ENCODE measurements at places on chromosomes 7 and 10. TPM values are rescaled to one million over a fixed set of nuclear protein-coding genes. Genes with fewer than 3 reads are reported as not detected.

NXPH1 gene
- total RNA-seq: not detected

DNA sequence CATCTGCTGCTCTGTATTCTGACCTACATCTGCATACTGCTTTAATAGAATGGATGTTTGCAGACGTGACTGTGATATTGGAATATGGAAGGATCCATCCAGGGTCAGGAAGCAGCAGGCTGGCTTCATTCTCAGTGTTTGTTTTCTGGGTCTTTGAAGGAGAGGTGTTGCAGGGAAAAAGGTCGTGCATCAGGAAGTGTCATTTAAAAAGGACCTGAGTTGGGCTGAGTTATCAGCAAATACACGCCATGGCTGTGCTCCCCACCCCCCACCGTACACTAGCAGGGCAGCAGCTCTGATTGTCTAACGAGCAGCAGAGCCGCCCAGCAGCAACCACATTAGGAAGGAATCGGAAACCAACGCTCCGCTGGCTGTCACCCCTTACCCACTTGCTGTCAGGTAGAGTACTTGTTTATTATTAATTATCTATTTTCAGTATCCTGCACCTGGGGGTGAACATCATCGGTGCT is 63.1 kb upstream of the STEAP1B start:
- no peak for DNase-seq

- no peak for DNase-seq
These were observed 682.8 kb downstream of the MAGI2 start for GRCh38 chr7:78770422-78771410.

DNA sequence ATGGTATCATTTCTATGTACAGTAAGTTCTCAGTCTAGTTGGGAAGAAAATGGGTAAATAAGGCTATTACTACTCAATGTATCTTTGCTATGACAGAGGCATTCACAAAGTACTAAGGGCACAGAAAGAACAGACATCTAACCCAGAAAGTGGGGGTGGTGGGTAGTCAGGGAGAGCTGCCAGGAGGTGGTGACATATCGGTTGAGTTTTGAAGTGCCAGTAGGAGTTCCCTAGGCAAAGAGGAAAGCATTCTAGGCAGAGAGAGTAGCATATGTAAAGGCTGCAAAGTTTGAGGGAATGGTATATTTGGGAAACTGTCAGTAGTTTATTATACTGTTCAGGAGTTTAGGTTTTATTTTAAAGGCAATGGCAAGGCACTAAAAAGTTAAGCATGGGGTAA is 282.8 kb downstream of the PHTF2 start:
- DNase-seq: no peak

DNA sequence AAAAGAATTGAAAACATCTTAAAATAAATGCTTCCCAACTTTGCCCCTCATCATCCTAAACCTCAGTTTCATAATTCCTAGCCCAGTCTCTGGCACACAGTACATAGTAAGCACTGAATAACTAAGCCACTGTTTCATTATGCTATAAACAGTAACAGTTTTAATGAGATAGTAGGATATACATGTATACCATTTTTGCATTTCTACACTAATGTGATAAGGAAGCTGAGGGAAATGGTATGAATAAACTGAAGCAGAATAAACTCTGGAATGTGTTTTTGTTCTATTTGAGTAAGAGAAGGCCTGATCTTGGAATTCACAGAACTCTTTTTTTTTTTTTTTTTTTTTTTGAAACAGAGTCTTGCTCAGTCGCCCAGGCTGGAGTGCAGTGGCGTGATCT is 8.8 kb downstream of the NAPEPLD start:
- no peak for DNase-seq

- DNase-seq: no peak
These were observed 54.3 kb downstream of the ASB13 start for GRCh38 chr10:5611899-5612680.

GRCh38 chr7:36781011-36781738 is 56.9 kb upstream of the AOAH start:
- DNase-seq: no peak

- no peak for DNase-seq
These were observed 206.1 kb upstream of the NPSR1 start for GRCh38 chr7:34451923-34452322.

GALNT17 gene
- total RNA-seq: 5.0 TPM

AKR1C3 gene
- total RNA-seq: 1.2 TPM

DNA sequence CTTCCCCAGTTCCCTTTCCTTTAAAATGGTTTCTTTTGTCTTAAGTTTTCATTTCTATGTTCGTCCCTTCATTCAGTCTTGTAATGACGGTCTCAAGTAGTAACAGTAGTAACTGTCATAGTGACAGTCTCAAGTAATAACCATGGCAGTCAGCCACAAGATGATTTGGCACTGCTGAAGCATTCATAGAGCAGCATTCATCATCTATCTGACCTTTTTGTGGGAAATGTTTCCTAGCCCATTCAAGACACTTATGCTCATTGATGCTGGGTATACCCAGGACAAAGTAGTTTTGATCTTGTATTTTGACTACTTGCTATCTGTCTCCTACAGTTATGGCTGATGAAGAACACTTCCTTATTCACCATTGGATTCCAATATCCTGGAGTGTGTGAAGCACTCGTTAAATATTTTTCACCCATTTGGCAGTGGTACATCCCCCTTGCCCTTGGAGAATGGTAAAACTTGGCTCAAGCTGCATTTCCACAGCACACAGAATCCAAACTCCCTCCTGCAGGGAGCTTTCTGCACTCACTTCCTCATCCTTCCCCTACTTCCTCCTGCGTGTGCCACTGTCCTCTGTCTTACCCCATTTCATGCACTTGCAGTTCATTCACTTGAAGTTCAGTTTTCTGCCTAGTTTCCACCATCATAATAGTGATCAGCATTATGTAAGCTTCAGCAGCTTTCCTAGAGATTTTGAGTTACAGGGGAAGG is 19.0 kb downstream of the GIMAP4 start:
- DNase-seq: no peak

GRCh38 chr10:89219513-89220218 is 12.5 kb upstream of the CH25H start:
- no peak for DNase-seq

DNA sequence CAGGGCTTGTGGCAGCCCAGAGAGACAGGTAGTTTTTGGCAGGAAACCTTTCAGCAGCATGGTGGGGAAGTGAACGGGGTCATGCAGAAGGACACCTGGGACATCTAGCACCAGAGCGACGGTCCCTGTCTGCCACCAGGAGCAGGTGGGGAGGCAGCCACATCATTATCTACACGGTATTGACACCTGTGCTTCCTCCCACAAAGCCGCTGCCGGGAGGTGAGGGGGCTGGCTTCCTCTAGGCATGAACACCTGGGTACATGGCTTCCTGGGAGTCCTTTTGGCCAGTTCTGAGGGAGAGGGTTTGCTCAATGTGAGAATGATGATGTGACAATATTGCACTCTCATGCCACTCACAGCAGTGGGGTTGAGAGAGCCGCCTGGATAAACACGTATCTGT is 275.2 kb downstream of the ACTR3B start:
- no peak for DNase-seq

FBXO24 gene
- 0.55 TPM for total RNA-seq

- DNase-seq: no peak
These were observed 36.3 kb upstream of the SH2D4B start for GRCh38 chr10:80501381-80501912.

GRCh38 chr7:22980422-22980821 is 33.5 kb downstream of the HYCC1 start:
- DNase-seq: peak; percentile 16

DNA sequence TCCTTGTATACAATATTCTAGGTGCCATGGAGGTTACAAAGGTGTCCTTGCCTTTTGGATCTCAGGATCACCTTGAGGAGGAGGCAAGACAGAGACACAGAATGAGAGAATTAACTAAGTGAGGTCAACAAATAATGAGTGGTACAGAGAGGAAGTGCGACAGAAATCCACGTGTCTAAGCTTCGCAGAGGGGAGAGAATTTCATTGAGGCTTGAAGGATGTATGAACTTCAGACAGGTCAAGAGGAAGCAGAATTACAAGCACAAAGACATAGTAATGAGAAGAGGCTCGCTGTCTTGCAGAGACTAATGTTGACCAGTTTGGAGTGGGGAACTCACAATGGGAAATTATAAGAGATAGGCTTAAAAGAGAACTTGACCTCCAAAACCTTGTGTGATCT is 308.7 kb downstream of the FRMD4A start:
- DNase-seq: no peak

GRCh38 chr10:58319599-58319998 is 15.2 kb upstream of the UBE2D1 start:
- no peak for DNase-seq

UBN2 gene
- 6.0 TPM for total RNA-seq

GRCh38 chr7:32416846-32417245 is 73.3 kb downstream of the LSM5 start:
- no peak for DNase-seq

BZW2 gene
- total RNA-seq: 62.2 TPM

DNA sequence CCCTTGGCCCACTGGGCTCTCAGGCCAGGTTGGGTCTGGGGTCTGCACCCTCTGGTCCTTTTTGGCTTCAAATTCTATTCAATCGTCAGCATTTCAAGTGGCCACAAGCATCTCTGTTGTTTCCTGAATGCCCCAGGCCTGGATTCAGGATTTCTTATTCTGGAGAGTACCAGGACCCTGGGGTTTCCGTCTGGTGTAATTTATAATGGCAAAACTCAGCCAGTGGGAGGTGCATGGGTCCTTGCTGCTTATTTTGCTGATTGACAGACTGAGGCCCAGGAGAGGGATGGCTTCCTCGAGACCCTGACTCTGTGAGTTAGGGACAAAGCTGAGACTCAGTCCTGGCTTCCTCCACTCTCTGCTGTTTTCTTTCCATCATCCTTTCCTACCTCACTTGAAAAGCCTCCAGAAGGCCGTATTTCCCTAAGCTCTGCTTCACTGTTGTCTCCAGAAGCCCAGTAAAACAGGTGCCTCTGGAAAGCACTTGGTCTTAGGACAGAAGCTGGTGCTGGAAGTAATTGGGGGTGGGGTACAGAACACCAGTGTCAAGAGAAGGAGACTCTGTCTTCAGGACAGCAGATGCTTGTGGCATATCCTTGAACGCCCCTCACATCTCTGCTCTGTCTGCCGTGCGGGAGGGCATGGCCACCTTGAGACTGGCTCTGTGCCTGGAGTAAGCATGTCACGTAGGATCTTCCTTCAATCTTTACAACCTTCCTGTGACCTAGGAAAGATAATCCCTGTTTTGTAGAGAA is 39.4 kb upstream of the SH2D4B start:
- no peak for DNase-seq

CFAP69 gene
- 1.9 TPM for total RNA-seq

- DNase-seq: no peak
These were observed 6.7 kb downstream of the RASSF4 start for GRCh38 chr10:44966129-44966815.

DNA sequence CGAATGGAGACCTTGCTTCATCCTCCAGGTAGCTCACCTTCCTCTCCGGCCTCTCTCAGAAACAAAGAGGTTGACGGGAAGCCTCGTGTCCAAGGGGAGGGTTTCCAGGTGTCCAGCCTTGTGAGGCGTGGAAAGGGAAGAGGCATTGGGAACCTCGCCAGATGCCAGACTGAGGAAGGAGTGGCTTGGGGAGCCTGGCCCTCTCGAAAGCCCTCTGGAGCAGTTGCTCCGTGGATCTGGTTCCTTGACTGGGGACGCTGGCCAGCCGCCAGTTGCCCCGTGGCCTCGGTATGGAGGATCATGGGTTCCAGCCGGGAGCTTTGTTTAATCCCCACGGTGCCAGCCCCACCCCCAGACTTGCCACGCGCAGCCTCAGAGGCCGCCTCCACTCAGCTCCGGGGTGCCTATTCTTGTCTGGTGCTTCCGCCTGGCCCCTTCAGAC is 30.3 kb upstream of the SUN1 start:
- no peak for DNase-seq

DNA sequence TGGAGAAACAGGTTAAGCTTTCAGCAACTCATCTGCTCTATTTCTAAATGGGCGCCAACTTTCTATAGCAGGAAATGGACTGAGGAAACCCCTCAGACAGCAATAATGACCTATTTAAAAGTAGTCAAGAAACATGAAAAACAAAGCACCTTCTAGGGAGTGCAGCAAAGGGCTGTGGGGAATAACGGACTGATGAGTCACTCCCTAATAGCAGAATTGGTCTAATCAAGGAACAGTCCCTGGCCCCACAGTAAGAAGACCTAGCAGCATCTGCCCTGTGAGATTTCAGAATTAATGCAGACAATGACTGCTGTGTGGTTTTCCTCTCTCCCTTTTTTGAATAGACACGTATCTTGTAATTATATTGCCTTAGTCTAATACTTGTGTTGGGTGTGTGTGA is 602.9 kb downstream of the IPMK start:
- DNase-seq: no peak

NEURL1 gene
- total RNA-seq: 1.3 TPM

DNA sequence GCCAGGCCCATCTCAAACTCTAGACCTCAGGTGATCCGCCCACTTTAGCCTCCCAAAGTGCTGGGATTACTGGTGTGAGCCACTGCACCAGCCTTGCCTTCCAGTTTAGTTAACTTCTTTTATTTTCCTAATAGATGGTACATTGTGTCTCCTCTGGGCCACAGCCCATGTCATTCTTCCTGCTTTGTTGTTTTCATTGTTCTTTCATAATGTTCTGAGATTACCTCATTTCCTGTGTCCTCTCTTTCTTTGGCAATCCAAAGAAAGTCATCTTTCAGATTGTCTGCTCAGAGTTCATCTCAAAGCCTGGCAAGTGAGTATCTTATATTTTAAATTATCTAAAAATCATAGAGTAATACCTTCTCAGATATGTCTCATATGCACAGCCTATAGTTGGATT is at the start of gene OLAH:
OLAH (plus strand) TSS at position 270 of the 400 bp plus-strand sequence. CDS start 3,346 bp downstream, outside the sequence.
- DNase-seq: no peak

ST8SIA6 gene
- total RNA-seq: not detected

DNA sequence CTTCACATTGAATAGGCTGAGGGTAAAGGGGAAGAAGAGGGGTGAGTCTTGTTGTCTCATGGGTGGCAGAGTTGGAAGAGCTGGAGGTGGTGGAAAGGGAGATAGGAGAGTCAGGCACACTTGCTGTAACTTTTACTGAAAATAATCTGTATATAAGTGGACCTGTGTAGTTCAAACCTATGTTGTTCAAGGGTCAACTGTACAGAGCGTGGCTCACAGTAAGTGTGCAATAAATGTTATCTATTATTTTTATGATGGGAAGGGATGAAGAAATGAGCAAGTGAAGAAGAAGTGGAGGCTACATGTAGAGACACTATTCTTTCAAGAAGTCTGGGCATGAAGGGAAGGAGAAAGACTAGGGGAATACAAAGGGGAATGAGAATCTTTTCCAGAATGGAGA is 71.5 kb upstream of the FAM133B start:
- no peak for DNase-seq

PNLIPRP1 gene
- not detected for total RNA-seq

GRCh38 chr10:847868-848267 is 83.6 kb downstream of the LARP4B start:
- no peak for DNase-seq

GRCh38 chr7:137371616-137372015 is 28.1 kb upstream of the PTN start:
- no peak for DNase-seq

Data from kidney epithelial cell (primary cell).